ENCODE measurements at places on chromosomes 5 and 9.

GRCh38 chr9:91577633-91578061 lies 154.0 kb upstream of the NFIL3 start:
- no peak for DNase-seq

DNA sequence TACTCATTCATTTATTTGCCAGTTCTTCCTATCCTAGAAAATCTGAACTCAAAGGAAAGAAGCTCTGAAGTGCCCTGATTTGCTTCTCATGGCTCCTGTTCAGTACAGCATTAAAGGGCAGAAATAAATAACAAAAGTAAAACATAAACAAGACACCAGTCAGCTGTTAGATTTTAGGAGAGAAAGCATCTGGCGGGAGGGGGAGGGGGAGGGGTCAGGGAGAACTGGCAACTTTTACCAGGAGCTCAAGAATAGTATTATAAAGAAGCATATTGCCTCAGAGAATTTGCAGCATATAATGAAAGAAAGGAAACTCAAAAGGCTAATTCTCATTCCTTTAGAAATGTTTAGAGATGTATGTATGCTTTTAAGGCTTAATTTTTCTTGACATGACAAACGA lies 68.1 kb downstream of the SEMA6A start:
- DNase-seq = no peak

DNA sequence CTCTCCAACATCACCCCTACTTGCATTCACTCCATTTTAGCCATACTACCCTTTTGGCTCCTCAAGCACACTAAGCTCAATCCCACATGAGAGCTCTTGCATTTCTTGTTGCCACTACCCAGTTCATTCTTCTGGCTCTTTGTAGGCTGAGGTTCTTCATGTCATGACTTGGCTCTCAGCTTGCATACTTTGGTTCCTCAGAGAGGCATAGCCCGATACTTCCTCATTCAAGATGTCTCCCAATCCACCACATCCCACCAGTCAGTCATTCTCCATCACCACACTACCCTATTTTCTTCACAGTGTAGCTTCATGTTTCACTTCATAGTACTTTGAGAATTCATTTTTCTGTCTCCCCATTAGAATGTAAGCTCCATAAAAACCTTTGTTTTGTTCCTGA lies 116.7 kb downstream of the NR6A1 start:
- no peak for DNase-seq

DNA sequence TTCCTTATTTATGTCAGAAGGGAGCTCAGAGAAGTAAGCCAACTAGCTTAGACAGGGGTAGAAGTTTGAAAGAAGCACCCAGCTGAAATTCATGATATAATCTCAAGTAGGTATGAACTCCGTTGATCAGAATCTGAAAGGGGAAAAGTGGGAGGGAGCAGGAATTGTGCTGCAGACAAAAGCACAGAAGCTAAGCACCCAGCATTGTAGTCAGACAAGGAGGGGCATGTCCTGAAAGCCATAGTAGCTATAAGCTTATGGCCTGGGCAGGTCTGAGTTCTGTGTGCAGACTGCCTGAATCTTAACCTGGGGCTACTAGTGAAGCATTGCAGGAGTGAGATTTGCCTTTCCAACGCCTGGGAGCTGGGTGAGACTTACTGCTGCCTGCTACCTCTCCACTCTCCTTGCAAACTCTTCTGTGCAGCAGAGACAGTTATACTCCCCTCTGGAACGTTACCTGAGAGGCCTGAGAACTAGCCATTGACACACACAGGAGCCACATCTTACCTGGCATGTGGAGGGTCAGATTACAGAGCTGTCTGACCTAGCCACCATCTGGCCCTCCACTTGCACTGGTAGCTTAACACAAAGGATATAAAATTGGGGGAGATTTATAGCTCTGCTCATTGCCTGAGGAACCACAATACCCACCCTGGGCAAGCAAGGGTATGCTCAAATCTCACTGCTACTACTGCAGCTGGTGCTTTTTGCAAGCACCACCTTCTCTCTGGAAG lies 9.8 kb upstream of the CYLC2 start:
- DNase-seq = no peak

GRCh38 chr9:111833941-111834340 lies 39.2 kb upstream of the SHOC1 start:
- no peak for DNase-seq

DNA sequence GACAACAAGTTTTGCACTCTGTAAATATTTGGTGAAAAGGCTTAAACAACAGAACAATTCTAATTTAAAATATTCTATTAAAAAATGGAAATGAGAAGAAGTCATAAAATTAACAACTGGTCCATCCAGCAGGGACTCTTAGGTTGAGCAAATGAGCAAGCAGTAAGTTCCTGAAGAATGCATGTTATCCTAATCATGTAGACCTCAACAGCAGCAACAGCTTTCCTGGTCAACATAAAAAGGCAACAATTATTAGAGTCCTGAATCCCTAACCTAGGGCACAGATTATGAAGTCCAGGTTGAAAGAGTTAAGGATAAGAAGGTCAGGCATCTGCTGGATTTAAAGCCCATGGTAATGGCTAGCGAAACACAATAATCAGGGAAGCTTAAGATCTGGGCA lies 120.9 kb downstream of the SSBP2 start:
- no peak for DNase-seq

- no peak for DNase-seq
These were observed 286.3 kb downstream of the PDE4D start for GRCh38 chr5:59607138-59607765.

DNA sequence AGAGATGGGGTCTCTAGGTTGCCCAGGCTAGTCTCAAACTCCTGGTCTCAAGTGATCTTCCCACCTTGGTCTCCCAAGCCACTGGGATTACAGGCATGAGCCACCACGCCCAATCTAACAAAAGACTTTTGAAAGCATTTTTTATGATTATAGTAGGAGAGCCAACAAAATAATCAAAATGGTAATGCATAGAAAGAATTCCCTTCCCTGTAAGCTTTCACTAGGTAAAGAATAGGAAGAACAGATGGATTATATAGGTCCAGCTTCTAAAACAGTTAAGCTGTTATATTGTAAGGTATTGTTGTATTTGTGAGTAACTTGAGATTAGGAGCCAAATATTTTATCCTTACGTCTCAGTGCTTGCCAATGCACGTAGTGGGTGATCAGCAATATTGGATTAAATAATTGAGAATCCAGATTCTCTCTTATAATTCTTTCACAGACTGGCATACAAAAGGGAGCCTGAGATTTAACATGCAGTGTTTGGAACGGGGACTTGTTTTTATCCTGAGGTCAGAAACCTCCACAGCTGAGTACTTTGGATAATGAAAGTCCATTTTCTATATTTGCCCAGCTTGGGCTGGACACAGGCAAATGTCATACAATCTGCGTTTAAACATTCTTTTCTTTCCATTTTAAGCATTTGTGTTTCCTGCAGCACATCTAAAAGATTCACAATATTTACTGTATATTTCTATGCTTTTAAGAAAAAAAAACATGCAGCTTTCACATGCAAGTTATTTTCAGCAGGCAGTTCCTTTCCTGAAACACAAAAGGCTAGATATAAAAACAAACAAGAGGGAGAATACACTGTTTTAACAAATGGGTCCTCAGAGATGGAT lies 238.4 kb downstream of the ARRDC3 start:
- DNase-seq = no peak
